Mesangial cell (primary cell): ENCODE measurements at places on chromosomes 6 and 20. TPM values are rescaled to one million over a fixed set of nuclear protein-coding genes. Genes with fewer than 3 reads are reported as not detected.

The GSS gene
- total RNA-seq, result 64.4 and 71.9 TPM in 2 replicates

The SRF gene
- total RNA-seq, result 40.3 and 44.2 TPM in 2 replicates

The BPIFB2 gene
- total RNA-seq, result not detected in 2 replicates

The SYCP2 gene
- total RNA-seq, result 0.13 and 0.16 TPM in 2 replicates

The TOX2 gene
- total RNA-seq, result 5.1 and 6.6 TPM in 2 replicates

The CD83 gene
- total RNA-seq, result 1.1 and 2.6 TPM in 2 replicates

The RPL7L1 gene
- total RNA-seq, result 51.2 and 105 TPM in 2 replicates

The PROCR gene
- total RNA-seq, result 92.4 and 93.2 TPM in 2 replicates

The CEP57L1 gene
- total RNA-seq, result 8.0 and 14.3 TPM in 2 replicates

The TREM1 gene
- total RNA-seq, result not detected in 2 replicates

The RUNX2 gene
- 20.2 and 27.0 TPM in 2 replicates for total RNA-seq

The FAM83C gene
- total RNA-seq, result not detected in 2 replicates

The IMPG1 gene
- not detected in 2 replicates for total RNA-seq

The SIGLEC1 gene
- not detected in 2 replicates for total RNA-seq

The PSORS1C1 gene
- 0.49 and 1.4 TPM in 2 replicates for total RNA-seq

The BFSP1 gene
- total RNA-seq, result 3.4 and 8.6 TPM in 2 replicates

The HLA-DRB5 gene
- total RNA-seq, result not detected in 2 replicates

The HRH3 gene
- total RNA-seq, result not detected in 2 replicates
